GM06990 (cell line): ENCODE measurements at places on chromosomes 13 and 19.

- DNase-seq, result peak; percentile 74
Measured at GRCh38 chr19:6518145-6518911, 12.5 kb upstream of the TNFSF9 start.

GRCh38 chr19:52453324-52454094 lies at the start of gene ZNF578:
Gene ZNF578 (plus strand): TSS chr19:52453553. CDS start chr19:52501846, 48,293 bp downstream.
- no peak for DNase-seq

- no peak for DNase-seq
Measured at GRCh38 chr19:648904-649801, 9.5 kb downstream of the FGF22 start.

DNA sequence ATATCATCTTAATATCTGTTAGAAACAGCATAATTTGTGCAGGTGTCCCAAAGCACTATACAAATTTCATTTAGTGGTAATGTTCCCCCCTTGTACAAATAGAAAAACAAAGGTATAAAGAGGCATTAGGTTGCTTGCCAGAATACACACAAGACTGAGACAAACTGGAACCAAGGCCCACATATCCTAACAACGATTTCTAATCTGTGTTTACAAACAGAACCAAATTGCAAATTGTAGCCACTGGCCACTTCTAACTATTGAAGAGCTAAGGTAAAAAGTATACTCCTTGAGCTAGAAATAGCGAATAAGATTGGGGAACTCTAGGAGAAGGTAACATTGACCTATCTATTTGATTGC lies 526.1 kb downstream of the KLF12 start:
- no peak for DNase-seq

- DNase-seq, result no peak
Measured at GRCh38 chr19:5212101-5212500, 128.5 kb downstream of the PTPRS start.

GRCh38 chr13:110137680-110138009 lies 169.3 kb downstream of the COL4A1 start:
- DNase-seq, result no peak

DNA sequence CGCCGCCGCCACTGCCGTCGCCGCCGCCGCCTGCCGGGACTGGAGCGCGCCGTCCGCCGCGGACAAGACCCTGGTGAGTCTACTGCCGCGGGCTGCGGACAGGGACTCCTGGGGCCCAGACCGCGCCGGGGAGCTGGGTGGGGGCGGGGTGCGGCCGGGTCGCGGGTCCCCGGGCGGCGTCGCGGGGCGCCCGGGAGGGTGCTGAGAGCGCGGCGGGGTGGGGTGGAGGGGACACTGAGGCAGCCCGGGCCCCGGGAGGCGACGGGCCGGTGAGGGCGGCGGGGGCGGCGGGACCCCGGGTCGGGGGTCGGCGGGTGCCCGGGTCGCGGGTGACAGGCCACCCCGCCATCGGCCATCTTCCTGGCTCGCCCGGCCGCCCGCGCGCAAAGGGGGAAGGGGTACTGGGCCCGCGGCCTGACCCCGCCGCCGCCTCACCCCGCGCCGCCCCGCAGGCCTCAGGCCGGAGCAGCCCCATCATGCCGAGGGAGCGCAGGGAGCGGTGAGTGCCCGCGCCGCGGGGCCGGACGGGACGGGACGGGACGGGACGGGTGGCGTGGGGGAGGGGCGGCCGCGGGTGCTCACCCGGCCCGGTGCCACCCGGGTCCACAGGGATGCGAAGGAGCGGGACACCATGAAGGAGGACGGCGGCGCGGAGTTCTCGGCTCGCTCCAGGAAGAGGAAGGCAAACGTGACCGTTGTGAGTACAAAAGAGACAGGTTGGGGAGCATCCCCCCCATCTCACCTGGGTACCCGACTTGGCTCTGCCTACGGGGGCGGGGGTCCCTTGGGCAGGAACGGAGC lies 489 bp downstream of the CCNE1 start:
- DNase-seq, result peak; percentile 35

- DNase-seq, result no peak
Measured at GRCh38 chr13:30816736-30817135, 81.4 kb downstream of the ALOX5AP start.

DNA sequence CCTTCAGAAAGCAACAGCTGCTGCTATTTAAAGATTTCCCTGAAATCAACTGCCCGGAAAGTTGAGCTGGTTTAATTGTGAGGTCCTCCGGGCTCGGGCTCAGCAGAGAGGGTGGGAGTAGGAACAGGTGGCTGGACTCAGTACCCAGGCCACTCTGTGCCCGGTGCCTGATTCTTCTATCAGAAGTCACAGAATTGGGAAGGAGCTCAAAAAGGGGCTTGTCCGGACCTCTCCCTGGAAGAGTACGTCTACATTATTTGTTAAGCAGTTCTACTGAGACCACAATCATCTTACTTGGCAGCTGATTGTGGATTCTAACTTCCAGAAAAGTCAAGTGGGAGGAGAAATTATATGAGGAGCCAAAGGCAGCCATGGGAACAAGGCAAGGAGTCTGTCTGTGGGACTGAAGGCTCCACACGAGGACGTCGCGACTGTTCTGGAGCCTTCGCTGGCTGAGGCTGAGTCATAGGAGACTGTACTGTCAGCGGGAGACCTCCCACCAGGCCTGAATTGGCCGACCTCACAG lies 91.7 kb upstream of the ANKRD10 start:
- no peak for DNase-seq

GRCh38 chr13:109180905-109181425 lies 551.6 kb downstream of the MYO16 start:
- no peak for DNase-seq

GRCh38 chr13:81990652-81991051 lies 1649.7 kb upstream of the SPRY2 start:
- no peak for DNase-seq

- DNase-seq, result no peak
Measured at GRCh38 chr13:110392510-110393240, 85.6 kb downstream of the COL4A2 start.

GRCh38 chr13:104025303-104025702 lies 959.1 kb upstream of the SLC10A2 start:
- no peak for DNase-seq

DNA sequence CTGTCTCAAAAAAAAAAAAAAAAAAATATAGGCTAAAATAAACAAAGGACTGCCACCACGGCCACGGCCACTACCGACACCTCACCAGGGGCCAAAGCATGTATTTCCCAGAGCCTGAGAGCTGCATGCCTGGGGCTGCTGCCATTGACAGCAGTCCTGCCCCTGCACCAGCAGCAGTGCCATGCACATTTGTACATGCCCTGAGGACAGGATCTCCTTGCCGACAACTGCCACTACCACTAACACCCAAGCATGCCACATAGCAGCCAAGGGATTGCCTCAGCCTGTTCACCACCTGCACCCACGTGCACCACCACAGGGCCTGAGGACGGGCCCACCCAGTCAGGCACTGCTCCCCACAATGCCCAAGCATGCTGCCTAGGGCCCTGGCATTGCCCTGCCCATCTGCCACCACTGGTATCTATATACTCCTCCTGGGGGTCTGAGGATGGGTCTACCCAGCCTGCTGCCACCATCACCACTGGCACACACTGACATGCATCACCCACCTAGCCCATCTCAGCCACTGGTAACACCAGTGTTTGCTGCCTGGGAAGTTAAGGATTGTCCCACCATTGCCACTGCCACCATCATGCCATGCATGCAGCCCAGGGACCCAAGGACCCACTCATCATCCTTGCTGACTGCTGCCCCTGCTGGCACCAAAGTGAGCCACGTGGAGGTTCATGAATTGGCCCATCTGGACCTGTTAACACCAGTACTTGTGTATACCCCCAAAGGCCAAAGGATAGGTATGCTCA lies 10.6 kb upstream of the NUP62 start:
- no peak for DNase-seq
